ENCODE measurements at places on chromosomes 2 and 18. TPM values are rescaled to one million over a fixed set of nuclear protein-coding genes. Genes with fewer than 3 reads are reported as not detected.

The FN1 gene
- 262 TPM for total RNA-seq

The RGPD4 gene
- not detected for total RNA-seq

The CFAP65 gene
- 1.00 TPM for total RNA-seq

The PROM2 gene
- 3.0 TPM for total RNA-seq

The ANKRD23 gene
- 8.0 TPM for total RNA-seq

The NPHP1 gene
- total RNA-seq: 7.2 TPM

The APCDD1 gene
- 41.6 TPM for total RNA-seq

DNA sequence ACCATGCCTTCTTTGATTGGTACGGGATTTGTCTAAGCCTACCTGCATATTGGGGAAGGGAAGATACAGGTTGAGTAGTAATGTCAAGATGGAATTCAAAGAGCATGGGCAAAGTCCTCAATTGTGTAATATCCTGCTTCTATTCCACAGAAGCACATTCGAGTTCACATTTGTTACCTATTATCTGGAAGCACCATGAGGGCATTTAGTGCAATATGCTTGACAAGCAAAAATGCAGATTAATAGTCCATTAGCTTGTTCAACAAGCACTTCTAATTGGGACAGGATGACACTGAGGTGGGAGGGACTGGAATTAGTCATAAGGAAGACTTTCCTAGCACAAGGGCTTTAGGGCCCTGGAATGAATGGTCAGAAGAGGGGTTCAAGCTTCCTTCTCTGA is 40.5 kb downstream of the MYO5B start:
- DNase-seq: no peak

DNA sequence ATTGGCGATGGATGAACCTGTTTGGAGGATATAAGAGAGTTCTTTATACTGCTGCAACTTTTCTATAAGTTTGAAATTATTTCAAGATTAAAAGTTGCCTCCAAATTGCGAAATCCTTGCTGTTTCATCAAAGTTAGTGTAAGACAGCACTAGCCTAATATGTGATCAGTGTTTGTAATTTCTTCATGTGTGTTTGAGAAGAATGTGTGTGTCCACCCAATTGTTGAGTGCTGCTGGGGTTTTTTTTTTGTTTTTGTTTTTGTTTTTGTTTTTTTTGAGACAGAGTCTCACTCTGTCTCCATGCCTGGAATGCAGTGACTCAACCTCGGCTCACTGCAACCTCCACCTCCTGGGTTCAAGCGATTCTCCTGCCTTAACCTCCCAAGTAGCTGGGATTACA is 33.4 kb downstream of the CDK15 start:
- DNase-seq: no peak

DNA sequence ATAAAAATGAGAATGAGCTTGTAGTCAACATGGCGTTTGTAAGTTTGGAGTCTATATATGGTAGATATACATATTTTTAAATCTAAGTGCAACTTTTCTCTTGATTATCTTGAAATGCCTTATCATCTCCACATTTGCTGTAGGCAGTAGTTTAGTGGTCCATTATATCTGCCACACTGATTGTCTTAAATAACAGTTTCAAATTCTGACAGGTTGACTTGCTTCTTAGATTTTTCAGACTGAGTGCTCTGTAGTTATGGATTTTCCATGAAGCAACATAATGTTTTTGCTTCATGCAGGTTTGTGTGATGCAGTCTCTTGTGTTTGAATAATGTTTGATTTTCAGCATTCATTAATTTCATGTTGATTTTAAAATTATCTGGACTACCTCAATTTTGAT is 12.3 kb downstream of the PARD3B start:
- DNase-seq: no peak

GRCh38 chr18:42480441-42480840 is 525.4 kb downstream of the PIK3C3 start:
- no peak for DNase-seq

GRCh38 chr2:75174981-75175380 is 24.3 kb downstream of the TACR1 start:
- DNase-seq: no peak

DNA sequence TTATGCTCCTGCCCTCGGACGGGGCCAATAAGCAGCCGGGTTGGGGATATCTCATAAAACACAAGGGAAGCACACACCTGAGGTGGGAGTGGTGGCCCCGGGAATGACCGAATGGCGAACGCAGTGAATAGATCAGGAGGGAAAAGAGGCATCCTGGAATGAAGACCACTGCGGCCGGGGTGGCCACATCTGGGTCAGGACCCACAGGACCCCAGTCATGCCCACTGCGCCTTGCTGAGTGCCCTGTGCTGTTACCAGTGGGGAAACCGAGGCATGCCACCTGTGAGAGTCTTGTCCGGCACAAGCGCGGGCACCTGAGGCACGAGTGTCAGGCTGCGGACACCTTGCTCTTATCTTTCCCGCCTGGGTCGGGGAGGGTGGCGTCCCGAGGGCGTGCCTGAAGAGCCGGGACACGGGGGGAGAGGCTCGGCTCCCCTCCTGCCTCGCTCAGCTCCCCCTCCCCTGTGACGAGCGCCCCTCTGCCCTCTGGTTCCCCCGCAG is 1.6 kb downstream of the PDCD1 start:
- DNase-seq: no peak

DNA sequence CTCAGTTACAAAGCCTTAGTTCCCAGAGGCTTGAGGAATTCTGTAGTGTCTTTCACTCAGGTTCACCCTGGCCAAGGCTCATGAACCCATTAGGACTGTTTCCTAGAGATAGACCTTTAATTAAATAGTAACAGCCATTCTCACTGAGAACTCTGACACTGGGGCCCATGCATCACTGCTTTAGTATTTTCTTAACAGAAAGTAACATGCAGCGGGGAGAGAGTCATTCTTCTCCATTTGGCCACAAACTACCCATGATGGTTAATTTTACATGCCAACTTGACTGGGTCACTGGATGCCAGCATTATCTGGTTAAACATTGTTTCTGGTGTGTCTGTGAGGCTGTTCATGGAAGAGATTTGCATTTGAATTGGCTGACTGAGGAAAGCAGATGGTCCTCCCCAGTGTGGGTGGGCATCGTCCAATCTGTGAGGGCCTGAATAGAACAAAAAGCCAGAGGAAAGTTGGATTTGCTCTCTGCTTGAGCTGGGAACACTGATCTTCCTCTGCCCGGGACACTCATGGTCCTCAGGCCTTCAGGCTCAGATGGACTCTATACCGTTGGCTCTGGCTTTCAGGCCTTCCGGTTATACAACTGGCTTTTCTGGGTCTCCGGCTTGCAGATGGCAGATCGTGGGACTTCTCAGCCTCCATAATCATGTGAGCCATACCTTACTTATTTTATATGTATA is 5.6 kb upstream of the CPLX4 start:
- DNase-seq: no peak

- DNase-seq: no peak
Observed at GRCh38 chr2:98895901-98896300, 40.1 kb downstream of the CRACDL start.

- no peak for DNase-seq
Observed at GRCh38 chr2:196391149-196391479, 219.7 kb upstream of the STK17B start.

GRCh38 chr18:79507546-79508480 is 112.1 kb downstream of the NFATC1 start:
- peak; percentile 20 for DNase-seq

DNA sequence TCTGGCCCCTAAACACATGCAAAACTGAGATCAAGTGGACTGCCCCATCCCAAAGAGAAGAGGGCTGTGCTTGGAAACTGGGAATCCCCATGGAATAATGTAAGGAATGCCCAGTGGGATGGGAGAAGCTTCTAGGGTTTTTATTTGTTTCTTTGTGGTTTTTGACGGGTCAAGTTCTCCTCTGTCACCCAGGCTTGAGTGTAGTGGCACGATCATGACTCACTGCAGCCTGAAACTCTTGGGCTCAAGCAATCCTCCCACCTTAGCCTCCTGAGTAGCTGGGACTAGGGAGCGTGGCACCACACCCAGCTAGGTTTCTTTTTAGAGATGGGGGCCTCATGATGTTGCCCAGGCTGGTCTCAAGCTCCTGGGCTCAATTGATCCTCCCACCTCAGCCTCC is 101.7 kb upstream of the ZSWIM2 start:
- no peak for DNase-seq
